ENCODE measurements at places on chromosomes 2 and 18.

DNA sequence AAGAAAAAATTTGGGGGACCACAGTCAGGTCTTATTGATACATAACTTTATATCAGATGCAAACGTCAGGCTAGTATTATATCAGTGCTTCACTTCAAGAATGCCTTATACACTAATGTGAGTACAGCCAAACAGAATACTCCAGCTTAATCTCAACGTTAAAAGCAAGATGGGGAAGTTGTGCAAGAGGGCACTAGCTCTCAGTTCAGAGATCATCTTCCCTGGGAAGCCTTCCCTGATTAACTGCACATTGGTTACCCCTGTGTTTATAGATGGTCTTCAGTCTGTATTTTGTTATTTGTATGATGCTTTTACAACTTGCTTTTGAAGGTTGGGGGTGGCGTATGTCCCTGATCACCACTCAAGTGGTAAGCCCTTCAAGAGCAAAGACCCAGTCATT, 11.4 kb downstream of the EPAS1 start:
- no peak for DNase-seq

GRCh38 chr2:95734976-95735890, 143.4 kb downstream of the TRIM43 start:
- no peak for DNase-seq

DNA sequence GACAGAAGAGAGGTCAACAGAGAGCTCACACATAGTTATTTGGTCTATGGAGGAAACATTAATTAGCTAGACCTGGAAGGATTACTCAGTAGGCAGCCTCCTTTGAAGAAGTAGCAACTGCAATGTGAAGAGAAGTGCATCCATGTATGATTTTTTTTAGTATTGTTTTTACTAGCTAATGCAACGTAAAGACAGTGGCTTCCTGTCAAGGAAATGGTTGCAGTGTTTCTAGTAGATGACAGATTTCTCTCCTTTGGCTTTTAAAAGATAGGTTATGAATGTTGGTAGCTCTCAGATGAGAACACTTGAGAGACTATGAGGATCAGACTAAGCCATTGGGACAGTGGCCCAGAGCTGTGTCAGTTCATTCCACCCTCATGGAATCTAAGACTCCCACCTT, 175.8 kb downstream of the AGPS start:
- DNase-seq: no peak

GRCh38 chr2:217938036-217938435, 64.8 kb downstream of the TNS1 start:
- DNase-seq: no peak

DNA sequence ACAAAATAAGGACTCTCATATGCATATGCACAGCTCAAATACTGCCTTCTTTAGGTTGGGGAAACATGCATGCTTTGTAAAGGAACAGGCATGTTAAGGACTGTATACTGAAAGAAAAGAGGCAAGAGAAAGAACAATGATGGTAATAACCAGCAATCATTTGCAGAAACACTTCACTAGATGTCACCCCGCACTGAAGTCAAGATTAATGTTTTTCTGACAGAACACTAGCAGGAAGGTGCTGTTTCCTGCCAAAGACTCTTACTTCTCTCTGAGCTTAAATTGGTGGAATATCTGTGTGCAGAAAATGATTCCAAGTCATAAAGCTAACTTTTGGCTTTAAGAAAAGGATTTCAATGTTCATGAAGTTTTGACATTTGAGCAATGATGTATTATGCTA, 19.3 kb upstream of the CSRNP3 start:
- no peak for DNase-seq

DNA sequence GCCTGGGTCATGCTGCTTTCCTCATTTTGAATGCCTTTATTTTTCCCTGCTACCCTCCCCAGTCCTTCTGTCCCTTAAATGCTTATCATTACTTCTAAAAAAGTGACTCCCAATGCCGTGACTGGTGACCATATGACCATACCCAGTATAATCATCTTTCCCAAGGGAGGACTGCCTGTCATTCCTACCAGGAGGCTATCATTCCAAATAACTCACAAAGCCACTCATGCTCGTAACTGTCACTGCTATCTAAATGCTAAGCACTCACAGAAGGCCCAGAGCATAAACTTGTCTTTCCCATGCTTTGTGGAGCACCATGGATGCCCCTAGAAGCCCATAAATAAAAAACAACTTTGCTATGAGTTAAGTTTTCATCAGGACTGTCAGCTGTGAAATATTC, 38.7 kb upstream of the CREB1 start:
- no peak for DNase-seq

- DNase-seq: no peak
Measured at GRCh38 chr2:36705326-36706020, 9.0 kb downstream of the VIT start.

GRCh38 chr2:102080451-102081242, 61.9 kb upstream of the IL1R1 start:
- DNase-seq: no peak

- no peak for DNase-seq
Measured at GRCh38 chr18:75898651-75899050, 471.1 kb upstream of the SMIM21 start.

DNA sequence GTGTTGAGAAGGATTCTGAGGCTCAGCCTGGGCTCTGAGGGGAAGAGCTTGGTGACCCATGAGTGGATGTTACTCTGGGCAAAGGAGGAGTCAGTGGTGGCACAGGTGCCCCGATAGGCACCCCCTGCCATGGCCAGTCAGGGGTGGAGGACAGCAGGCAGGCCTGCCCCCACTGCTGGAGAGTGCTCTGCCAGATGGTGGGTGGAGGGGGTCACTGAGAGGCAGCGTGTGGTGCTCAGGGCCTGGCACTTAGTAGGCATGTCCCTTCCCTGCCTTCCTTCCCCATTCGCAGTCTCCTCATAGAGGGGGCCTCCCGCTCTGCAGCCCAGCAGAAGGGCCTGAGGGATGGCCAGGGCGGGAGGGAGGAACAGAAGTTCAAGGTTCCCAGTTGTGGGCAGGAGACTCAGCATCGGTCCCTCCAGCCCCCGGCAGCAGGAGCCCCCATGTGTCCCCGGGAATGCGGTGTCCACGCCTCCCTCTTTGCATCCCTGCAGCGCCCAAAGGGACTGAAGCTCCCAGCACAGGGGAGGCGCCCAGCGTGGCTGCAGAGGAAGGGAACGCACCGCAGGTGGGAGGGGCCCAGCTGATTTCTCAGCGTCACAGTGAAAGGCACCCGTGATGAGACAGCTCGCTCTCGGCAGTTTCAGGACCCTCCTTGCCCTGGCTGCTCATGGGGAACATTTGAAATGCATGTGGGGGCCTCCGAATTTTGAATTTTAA, 5.7 kb upstream of the SNED1 start:
- no peak for DNase-seq

DNA sequence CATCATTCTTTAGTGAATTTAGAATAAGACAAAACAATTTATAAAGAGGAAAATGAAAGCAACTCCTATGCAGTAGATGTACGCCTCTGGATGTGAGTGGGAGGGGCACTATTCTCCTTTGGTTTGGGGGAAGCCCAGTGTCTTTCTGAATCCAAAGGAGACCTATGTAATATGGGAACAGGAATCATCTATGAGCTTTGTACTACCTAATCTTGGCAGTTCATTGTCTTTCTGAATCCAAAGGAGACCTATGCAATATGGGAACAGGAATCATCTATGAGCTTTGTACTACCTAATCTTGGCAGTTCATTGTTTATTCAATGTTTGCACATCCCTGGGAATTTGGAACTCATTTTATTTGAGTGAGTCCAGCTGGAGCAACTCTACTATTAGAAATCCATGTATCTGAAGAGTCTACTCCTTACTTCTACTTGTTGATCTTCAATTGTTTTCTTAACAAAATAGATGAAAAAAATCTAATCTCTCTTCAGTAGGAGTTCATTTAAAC, 401.1 kb upstream of the LRATD1 start:
- no peak for DNase-seq

GRCh38 chr2:16156411-16156810, 216.1 kb downstream of the MYCN start:
- no peak for DNase-seq

DNA sequence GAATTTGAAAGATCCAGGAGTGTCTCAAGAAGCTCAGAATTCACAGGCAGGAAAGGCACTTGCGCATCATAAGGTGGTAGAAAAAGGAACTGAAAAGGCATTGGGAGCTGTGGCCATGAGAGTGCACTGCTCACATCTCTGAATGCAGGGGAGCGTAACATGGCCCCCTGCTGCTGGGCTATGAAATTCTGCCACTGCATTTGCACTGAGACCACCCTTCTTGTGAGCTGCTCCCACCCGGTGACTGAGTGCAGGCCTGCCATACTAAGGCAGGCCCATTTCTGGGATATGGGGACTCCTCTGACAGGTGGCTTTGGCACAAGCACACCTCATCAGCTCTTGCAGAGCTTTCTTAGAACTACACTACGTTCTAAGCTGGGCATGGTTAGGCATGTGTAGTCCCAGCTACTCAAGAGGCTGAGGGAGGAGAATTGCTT, 25.3 kb upstream of the STARD7 start:
- no peak for DNase-seq

- DNase-seq: no peak
Measured at GRCh38 chr18:43303376-43303775, 26.1 kb upstream of the SYT4 start.
